NCI-H345 (cell line): ENCODE measurements at places on chromosomes 6 and 20.

DNA sequence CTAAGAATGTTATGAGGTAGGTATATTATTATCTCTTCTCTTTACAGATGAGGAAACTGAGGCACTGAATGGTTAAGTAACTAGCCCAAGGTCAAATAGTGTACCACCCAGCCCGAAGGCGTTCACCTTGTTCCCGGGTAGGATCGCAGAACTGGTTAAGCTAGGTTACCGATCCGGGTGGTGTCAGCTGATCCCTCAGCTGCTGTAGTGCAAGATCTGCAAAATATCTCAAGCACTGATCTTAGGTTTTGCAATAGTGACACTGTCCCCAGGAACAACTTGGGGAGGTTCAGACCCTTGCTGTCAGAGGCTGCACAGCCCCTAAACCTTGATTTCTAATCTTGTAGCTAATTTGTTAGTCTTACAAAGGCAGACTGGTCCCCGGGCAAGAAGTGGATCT is 28.1 kb downstream of the SLC52A3 start:
- DNase-seq = no peak

DNA sequence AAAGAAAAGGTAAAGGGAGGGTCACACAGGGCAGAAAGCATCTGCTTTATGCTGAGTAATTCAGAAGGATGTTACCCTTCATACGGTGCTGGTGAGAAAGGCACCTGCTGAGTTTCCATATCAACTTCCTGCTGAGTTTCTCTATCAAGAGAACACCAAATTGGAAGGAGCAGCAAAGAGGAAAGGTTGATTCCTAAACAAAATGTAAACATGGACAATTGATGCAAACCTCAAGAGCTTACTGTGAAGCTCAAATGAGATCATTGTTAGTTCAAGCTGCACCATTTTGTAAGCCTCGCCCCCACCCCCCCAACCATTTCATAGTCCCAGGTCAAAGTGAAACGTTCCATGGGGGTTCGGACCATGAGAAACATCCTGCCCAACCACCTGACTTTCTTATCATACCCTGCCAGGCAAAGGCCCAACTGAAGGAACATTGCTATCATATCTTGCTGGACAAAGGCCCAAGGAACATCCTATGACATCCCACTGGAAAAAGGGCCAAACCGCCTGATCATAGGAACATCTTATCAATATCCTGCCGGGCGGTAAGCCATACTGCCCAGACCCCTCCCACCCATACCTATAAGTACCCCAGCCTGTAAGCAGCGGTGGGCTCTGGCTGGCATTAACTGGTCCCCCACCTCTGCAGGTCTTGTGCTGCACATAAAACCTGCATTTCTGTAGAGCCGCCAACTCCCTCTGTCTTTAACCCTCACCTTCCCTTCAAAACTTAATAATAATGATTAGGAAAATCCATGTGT is 171.6 kb downstream of the UBE3D start:
- peak; percentile 69 for DNase-seq

GRCh38 chr6:130781557-130781956 is 45.6 kb upstream of the SMLR1 start:
- DNase-seq = no peak

GRCh38 chr6:35492974-35493284 is 4.0 kb downstream of the TEAD3 start:
- no peak for DNase-seq

DNA sequence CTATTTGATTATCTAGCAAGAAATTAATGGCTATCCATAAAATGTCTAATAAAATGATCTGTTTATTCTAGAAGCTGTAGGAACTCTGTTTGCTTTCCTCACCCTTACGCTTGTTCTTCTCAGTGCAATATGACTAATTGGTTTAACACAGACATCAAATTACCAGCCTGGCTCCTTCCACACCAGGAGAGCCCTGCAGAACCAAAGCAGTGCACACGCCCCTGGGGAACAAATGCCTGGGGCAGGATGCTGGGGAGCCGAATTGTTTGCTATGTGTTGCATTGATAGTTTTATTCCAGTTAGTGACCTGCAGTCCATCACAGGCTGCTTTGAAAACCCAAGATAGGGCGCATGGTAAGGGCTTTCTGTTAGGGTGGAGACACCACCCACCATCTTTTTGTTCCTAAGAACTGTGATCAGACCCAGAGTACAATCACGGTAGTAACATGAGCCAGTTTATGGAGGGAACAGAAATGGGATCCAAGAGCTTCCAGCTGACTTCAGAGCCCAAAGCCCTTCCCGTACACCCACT is 126.4 kb upstream of the CD93 start:
- peak; percentile 4 for DNase-seq

- no peak for DNase-seq
Observed at GRCh38 chr6:7701212-7701834, 24.6 kb upstream of the BMP6 start.

- no peak for DNase-seq
Observed at GRCh38 chr6:54282186-54282585, 26.1 kb upstream of the TINAG start.

- DNase-seq = no peak
Observed at GRCh38 chr6:43517505-43518357, 842 bp downstream of the POLR1C start.

DNA sequence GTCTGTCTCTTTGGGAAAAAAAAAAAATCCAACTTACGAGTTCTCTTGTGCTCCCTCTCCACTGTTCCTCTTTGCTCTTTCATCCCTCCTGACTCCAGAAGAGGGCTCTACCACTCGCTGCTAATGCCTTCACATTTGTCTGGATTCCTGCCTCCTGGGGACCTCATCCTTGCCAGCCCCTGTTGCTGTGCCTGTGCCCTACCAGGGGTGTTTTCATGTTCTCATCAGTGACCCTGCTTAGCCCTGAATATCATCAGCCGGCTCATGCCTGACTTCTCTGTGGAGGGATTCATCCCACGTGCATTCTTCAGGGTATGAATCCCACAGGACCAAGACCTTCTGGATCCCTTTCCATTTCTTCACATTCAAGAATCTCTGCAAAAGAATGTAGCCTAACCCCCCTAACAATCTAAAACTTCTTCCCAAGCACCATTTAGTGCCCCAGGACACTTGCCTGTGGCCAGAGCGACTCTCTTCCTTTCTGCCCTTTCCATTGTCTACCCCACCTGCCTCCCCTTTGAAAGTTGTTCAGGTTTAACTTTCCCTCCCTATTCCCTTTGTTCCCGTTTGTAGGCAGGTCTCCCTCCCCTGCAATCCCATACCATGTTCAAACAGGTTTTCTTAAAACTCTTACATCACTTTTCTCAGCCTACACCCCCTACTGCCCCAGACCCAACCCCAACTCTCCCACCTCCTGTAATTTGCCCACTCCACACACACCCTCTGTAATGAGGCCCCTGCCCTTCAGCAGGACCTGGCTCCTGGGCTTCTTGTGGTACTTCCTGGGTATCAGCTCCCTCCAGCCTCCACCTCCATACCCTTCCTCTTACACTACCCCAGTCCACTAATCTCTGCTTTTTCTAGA is 50.2 kb downstream of the RREB1 start:
- no peak for DNase-seq

DNA sequence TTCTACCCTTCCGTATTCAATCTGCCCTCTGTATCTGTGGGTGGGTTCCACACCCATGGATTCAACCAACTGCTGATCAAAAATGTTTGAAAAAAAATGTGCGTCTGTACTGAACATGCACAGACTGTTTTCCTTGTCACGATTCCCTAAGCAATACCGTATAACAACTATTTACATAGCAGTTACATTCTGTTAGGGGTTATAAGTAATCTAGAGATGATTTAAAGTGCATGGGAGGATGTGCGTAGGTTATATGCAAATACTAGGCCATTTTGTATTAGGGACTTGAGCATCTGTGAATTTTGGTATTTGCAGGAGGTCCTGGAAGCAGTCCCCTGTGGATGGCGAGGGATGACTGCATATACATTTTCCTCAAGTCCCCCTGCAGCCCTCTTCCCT is 486.9 kb downstream of the PREX1 start:
- DNase-seq = no peak

DNA sequence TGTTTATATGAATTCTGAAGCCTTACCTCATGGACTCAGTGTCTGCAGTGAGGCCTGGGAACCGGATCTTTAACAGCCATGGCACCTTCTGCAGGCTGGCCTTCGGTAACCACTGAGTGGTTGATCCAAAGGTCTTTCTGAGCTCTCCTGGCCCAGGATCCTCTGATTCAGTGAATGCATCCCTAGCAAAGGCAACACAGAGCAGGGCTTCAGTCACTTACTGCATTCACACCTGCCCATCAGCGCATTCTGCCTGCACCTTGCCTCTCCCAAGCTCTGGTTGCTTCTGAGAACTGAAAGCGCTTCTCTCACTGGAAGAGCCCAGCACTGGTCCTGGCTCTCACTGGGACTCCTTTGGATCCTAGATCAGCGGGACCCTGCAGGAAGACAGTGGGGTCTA is 8.4 kb upstream of the CST9 start:
- DNase-seq = no peak

DNA sequence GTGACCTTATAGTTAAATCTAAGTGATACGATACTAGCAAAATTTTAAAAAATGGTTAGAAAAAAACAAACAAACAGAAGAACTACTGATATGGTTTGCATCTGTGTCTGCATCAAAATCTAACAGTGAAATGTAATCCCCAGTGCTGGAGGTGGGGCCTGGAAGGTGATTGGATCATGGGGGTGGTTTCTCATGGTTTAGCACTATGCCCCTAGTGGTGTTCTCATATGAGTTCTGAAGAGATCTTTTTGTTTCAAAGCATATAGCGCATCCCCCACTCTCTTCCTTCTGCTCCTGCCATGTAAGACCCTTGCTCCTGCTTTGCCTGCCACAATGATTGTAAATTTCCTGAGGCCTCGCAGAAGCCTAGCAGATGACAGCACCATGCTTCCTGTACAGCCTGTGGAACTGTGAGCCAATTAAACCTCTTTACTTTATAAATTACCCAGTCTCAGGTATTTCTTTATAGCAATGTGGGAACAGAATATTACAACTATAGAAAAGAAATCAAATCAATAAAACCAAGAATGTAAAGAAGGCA is 5.4 kb downstream of the FBXL4 start:
- DNase-seq = no peak

DNA sequence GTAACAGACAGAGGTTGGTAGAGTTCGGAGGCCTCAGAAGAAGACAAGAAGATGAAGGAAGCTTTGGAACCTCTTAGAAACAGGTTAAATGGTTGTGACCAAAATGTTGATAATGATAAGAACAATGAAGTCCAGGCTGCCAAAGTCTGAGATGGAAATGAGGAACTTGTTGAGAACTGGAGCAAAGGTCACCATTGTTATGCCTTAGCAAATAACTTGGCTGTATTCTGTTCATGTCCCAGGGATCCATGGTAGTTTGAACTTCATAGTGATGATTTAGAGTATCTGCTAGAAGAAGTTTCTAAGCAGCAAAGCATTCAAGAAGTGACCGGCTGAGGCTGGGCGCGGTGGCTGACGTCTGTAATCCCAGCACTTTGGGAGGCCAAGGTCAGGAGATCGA is 11.1 kb upstream of the LSM14B start:
- DNase-seq = no peak

- no peak for DNase-seq
Observed at GRCh38 chr20:3904224-3904623, 15.0 kb downstream of the PANK2 start.

- no peak for DNase-seq
Observed at GRCh38 chr6:1298768-1299167, 13.1 kb upstream of the FOXQ1 start.

DNA sequence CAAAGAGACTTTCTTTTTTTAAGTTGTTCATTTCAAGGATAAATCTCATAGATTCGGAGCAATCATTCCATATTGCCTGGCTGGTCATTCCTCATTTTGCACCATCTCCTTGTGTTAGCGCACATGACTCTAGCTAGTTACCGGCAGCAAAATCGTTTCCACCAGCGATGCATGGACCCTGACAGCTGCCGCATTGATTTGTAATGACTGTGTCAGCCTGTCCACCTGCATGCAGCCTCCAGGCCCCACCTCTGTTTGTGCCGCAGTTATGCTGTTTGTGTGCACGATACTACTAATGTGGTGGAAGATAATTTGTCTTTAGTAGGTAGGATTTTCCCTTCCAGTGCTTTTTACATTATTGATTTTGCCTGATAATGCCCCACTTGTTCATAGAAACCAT is 164.0 kb downstream of the TBC1D7 start:
- DNase-seq = no peak

DNA sequence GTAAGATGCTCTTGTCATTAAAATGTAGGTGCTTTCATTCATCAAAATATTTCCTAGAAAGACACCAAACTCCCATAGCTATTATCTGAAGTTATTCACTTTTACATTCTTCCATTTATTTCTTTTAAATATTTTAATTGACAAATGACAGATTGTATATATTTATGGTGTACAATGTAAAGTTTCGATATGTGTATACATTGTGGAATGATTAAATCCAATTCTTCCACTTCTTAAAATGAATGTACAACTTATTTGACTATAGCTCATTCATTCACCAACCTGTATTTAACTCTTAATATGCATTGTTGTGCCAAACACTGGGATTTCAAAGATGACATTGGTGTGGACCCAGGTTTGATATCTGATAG is 41.0 kb downstream of the CCN2 start:
- DNase-seq = no peak

GRCh38 chr6:81969011-81969410 is 216.5 kb upstream of the TENT5A start:
- no peak for DNase-seq

DNA sequence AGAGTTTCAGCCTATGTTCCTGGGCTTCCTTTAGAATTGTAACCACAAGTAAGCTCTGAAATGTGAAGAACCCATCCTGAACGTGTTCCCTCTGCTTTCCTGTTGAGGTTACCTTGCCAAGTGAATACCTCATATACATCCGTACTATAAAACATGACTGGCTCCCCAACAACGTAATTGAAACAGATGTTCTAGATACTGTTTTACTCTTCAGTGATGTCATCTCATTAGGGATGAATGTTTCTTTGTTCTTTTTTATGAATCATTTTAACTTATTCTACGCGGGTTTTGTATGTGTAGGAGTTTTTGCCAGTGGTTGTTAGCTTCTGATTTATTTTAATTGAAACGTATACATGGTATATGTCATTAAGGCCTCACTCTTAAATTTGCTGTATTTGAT is 166.8 kb downstream of the SAMD5 start:
- no peak for DNase-seq

DNA sequence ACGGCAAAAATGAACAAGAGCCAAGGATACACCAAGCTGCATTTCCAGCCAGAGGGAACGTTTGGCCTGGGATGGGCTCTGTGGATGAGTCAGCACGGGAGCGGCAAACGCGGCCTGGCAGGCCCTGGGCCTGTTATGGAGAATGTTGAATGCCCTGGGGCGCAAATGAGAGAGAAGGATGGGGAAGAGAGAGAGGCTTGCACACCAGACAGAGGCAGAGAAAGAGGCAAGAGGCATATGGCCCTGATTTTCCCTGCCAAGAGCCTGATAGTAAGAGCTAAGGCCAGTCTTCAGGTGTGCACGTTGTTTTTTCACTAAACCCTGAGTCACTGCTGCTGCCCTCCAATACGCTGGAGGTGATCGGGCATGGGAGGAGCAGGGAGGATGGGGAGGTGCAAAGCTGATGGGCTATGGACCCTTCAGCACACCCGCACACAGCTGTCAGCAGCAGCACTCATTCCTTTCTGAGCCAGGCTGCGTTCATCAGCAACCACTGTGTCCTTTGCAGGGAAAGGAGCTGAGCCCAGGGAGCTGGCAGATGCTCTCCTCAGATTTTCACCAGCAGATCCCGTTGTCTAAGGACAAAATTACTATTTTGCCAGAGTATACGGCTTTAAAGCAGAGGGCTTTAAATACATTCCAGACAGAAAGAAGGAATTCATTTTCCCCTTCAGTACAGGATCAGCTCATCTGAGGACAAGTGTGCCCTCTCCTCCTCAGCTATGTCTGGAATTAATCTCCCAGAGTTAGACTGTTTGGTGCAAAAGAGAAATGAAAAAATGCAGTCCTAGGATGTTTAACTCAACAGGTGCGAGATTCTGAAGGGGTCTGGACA is 61.7 kb upstream of the SLC22A23 start:
- DNase-seq = no peak

GRCh38 chr20:59084041-59084850 is 41.7 kb upstream of the PRELID3B start:
- DNase-seq = no peak
